ENCODE measurements at places on chromosomes 5 and 9. TPM values are rescaled to one million over a fixed set of nuclear protein-coding genes. Genes with fewer than 3 reads are reported as not detected.

DNA sequence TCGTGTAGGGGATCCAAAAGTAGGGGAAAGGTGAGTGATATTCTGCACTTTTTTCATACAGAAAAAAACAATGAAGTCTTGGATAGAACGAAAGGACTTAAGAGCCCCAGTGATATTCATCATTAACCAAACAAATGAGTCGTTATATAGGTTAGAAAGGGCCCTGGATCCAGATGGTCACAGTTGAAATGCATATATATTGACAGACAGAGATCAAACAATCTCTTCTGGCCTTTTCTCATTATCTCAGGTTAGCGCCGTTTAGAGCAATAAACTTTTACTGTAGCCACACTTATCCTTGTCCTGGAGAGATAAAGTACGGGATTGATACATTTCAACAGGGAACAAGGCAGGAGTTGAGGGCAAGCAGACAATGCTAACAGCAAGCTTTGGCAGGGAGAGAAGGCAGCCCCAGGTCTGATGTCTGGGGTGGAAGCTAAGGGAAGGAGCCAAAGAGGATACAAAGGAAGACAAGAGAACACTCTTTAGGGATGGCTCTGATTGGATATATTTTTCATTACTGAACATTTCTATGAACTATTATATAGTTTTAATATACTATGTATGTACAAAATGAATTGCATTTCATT is 77.0 kb downstream of the LIFR start:
- H3K27ac ChIP-seq: no peak overlapping the region
- H3K4me3 ChIP-seq: no peak overlapping the region
- no peaks in the 10 kb centered on the region for H3K4me1 ChIP-seq
- DNase-seq: no peak

DNA sequence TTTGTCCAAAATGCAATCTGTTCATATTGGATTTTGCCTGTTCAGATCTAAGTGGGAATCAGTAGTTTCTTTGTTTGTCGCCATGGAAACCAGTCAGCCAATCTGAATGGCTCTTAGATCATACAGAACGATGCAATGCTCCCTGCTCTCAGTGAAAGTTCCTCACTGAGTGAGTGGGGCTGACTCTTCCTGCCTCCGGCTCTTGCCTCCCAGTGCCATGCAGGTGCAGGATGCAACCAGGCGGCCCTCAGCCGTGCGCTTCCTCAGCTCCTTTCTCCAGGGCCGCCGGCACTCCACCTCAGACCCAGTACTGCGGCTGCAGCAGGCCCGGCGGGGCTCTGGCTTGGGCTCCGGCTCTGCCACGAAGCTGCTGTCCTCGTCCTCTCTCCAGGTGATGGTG is at the start of gene PTPDC1:
PTPDC1 (plus strand) TSS at position 151 of the 400 bp plus-strand sequence; CDS start at position 218, 67 bp downstream.
- H3K27ac ChIP-seq: peak within 1 kb of the TSS; percentile 78
- peak; percentile 88 for DNase-seq
- peak within 1 kb of the TSS; percentile 35 for H3K4me3 ChIP-seq
- H3K36me3 ChIP-seq: no peaks in the 10 kb centered on the region

Gene EFNA5
- polyA plus RNA-seq: 10.1 TPM

- DNase-seq: no peak
- no peaks in the 10 kb centered on the region for H3K36me3 ChIP-seq
- H3K27me3 ChIP-seq: no peaks in the 10 kb centered on the region
- no peak overlapping the region for H3K27ac ChIP-seq
Observed at GRCh38 chr9:7119612-7120011, 361.8 kb downstream of the KDM4C start.

Gene KIF24
- 1.0 TPM for polyA plus RNA-seq

GRCh38 chr5:56561-57290 is 35.2 kb upstream of the PLEKHG4B start:
- peaks cover 15% of the 10 kb centered on the region for H3K4me1 ChIP-seq
- no peaks in the 10 kb centered on the region for H3K36me3 ChIP-seq
- peak; percentile 90 for DNase-seq
- H3K4me3 ChIP-seq: no peak overlapping the region
- H3K27ac ChIP-seq: no peak overlapping the region

DNA sequence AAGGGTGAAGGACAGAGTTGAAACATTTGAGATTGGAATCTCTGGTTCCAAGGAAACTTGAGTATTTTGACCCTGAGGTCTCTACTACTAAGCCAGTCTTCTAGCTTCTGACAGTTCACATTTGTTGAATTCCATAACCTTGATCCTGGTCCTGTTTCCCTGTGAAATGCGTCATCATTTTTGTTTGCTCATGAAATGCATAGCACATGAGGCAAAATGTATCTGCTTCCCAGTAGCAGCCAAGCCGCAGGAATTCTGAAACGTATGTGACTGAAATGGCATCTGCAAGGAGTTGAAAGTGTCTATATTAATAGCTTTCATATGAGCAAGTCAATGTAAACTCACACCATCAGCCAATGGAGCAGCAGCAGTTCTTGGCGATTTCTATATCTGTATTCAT is 307.9 kb downstream of the CSNK1G3 start:
- no peaks in the 10 kb centered on the region for H3K27me3 ChIP-seq
- no peak overlapping the region for H3K27ac ChIP-seq
- no peaks in the 10 kb centered on the region for H3K36me3 ChIP-seq

DNA sequence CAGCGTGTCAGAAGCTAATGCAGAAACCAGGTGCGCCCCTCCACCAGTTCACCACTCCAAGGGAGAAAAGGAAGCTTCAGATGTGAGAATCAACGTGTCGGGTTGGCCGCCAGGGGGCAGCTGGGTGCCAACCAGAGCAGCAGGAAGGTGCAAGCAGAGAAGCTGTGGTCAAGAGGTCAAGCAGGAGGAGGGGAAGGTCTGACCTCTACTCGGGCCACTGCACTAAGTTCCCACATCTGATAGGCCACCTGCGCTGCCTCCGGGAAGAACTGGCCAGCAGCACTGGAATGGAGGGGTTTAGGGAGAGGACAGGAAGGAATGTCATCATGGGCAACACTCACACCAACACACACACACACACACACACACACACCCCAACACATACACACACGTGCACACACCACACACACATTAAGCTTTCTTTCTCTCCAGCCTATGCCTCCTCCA is 31.4 kb downstream of the ANXA6 start:
- H3K36me3 ChIP-seq: peaks cover 11% of the 10 kb centered on the region
- DNase-seq: peak; percentile 80
- no peak overlapping the region for H3K27ac ChIP-seq

DNA sequence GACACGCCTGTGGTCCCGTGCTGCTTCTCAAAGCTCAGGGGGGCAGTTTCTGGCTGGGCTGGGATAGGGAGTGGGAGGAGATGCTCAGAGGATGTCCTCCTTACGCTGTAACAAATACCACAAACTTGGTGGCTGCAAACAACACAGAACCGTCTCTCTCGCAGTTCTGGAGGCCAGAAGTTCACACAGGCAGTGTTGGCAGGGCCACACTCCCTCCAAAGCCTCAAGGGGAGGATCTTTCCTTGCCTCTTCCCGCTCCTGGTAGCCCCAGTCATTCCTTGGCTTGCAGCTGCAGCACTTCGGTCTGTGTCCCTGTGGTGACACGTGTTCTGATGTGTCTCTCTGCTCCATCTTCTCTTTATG is 10.4 kb upstream of the ORM1 start:
- no peaks in the 10 kb centered on the region for H3K4me1 ChIP-seq
- no peak for DNase-seq
- no peaks in the 10 kb centered on the region for H3K36me3 ChIP-seq
- H3K27me3 ChIP-seq: no peaks in the 10 kb centered on the region
- no peak overlapping the region for H3K4me3 ChIP-seq

GRCh38 chr5:151141535-151141934 is 16.0 kb downstream of the ANXA6 start:
- 0 out of 2 replicates have a peak overlapping the region, but pooled peaks have one; percentile 5 for H3K4me3 ChIP-seq
- H3K36me3 ChIP-seq: peaks cover 13% of the 10 kb centered on the region
- peaks cover 13% of the 10 kb centered on the region for H3K4me1 ChIP-seq
- peak overlapping the region; percentile 78 for H3K27ac ChIP-seq
- H3K27me3 ChIP-seq: no peaks in the 10 kb centered on the region
- DNase-seq: peak; percentile 76

- H3K4me1 ChIP-seq: 0 out of 2 replicates have a peak, but pooled peaks cover 3% of the 10 kb centered on the region
- no peak for DNase-seq
- H3K27ac ChIP-seq: peak overlapping the region; percentile 79
- no peak overlapping the region for H3K4me3 ChIP-seq
- H3K27me3 ChIP-seq: no peaks in the 10 kb centered on the region
Observed at GRCh38 chr5:180323941-180324600, 29.1 kb downstream of the GFPT2 start.

- H3K4me1 ChIP-seq: no peaks in the 10 kb centered on the region
- no peak for DNase-seq
- H3K4me3 ChIP-seq: no peak overlapping the region
Observed at GRCh38 chr5:168085261-168086031, 206.0 kb upstream of the WWC1 start.

- H3K4me1 ChIP-seq: no peaks in the 10 kb centered on the region
- no peak overlapping the region for H3K27ac ChIP-seq
- no peak overlapping the region for H3K4me3 ChIP-seq
- H3K36me3 ChIP-seq: no peaks in the 10 kb centered on the region
- no peak for DNase-seq
Observed at GRCh38 chr5:99070822-99071221, 142.0 kb upstream of the CHD1 start.

DNA sequence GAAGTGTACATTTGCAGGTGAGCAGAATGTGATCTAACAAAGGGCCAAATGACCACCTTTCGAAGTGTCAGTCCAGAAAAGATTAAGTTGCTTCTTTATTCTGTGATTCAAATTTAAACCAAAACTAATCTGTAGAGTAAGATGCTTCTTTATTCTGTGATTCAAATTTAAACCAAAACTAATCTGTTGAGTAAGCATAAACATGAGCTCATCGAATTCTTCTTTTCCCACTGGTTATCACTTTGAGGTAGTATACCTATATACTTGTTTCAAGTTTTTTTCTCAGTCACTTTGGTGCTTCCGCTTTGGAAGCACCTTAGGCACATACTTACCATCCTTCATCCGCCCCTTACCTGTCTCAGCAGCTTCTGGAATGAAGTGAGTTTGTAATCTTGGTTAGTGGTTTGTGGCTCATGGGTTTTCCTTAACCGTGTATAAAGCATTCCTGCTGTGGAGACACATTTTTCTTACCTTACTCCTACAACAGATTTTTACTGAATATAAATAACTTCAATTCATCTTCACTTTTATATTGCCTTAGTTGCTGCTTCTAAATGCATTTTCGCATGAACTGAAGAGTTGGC is 40.7 kb upstream of the CTXN3 start:
- no peaks in the 10 kb centered on the region for H3K27me3 ChIP-seq
- H3K4me1 ChIP-seq: peaks cover 9% of the 10 kb centered on the region
- no peak for DNase-seq
- H3K36me3 ChIP-seq: no peaks in the 10 kb centered on the region

DNA sequence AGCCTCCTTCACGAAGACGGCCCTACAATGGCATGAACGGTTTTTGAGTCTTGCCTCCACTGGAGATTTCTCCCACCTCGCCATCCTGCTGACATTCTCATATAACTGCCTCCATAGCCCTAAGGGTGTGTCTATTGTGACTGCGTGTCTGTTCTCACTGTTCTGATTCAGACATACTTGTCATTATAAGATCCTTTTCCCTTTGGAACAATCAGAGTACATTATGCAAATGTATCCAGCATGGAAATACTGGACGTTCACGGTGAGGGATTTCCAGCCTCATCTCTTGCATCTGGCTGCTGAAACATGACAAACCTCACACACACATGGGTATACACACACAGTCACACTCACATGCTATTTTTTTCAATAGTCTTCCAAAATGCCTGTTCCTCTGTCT is 402.1 kb downstream of the DIRAS2 start:
- H3K36me3 ChIP-seq: no peaks in the 10 kb centered on the region
- no peaks in the 10 kb centered on the region for H3K4me1 ChIP-seq
- no peak overlapping the region for H3K4me3 ChIP-seq
- no peak for DNase-seq
- H3K27me3 ChIP-seq: no peaks in the 10 kb centered on the region
- no peak overlapping the region for H3K27ac ChIP-seq

All from GM23338 (cell line).